ENCODE measurements at places on chromosomes 7 and 10.

- DNase-seq = no peak
These were observed 127.0 kb upstream of the JCAD start for GRCh38 chr10:30186371-30186875.

GRCh38 chr7:55309040-55309991 lies 55.8 kb upstream of the LANCL2 start:
- DNase-seq = no peak

- DNase-seq = no peak
These were observed 115.9 kb downstream of the TRIM24 start for GRCh38 chr7:138575897-138576428.

DNA sequence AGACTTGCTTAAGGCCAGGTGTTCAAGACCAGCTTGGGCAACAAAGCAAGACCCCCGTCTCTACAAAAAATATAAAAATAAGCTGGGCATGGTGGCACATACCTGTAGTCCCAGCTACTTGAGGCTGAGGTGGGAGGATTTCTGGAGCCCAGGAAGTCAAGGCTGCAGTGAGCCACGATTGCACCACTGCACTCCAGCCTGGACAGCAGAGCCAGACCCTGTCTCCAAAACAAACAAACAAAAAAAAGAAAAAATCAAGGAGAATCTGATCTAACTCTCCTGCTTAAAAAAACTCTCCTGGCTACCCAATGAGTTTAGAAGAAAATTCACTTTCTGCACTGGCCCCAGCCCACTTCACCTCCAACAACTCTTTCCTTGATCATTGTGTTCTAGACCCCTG lies 1.9 kb upstream of the KPNA7 start:
- DNase-seq = no peak

DNA sequence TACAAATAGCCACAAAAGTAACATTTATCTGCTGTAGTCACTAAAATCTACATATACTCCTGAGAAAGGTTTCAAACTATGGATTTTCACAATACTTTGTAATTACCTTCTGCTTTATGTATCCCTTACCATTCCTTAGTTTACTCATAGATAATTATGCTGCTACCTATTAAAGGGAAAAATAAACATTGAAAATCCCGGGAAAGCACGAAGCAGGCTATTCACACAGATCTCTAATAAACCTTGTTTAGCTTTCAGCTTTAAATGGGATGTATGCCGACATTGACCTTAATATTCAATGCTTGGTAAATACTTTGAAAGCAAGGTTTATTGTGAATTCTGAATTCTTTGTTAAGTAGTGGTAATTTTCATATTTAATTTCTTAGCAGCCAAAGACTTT lies 58.5 kb upstream of the SMIM30 start:
- DNase-seq = no peak

DNA sequence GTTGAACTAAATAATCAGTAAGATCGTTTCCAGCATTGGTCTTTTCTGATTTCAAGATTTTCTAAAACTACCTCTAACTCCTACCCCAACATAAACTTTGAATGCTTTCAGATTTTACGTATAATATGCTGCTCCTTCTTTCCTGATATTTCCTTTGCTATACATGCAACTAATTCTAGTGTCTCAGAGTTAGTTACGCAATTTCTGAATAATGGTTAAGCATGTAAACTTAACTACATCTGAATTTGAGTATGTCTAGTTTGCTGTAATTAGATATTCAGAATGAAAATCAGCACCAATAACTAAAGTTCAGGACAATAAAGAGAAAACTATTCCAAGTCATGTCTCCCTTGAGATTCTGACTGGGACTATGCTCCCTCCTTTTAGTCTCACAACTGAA lies 71.0 kb downstream of the SEMA3C start:
- DNase-seq = no peak

DNA sequence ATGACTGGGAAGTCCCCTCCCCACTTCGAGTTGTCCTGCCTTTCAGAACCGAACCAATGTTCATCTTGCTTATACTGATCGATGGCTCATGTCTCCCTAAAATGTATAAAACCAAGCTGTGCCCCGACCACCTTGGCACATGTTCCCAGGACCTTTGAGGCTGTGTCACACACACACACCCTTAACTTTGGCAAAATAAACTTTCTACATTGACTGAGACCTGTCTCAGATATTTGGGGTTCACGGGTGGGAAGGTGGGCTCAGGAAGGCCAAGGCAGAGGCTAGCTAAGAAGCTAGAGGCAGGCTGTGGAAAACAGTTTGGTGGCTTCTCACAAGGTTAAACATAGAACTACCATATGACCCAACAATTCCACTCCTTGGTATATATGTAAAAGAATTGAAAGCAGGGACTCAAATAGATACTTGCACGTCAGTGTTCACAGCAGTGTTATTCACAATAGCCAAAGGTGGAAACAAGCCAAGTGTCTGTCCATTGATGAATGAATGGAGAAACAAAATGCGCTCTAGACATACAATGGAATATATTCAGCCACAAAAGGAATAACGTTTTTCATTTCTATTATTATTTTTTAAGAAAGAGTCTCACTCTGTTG lies 15.4 kb downstream of the PRF1 start:
- no peak for DNase-seq

GRCh38 chr10:121781101-121781500 lies 146.7 kb downstream of the ATE1 start:
- DNase-seq = no peak

DNA sequence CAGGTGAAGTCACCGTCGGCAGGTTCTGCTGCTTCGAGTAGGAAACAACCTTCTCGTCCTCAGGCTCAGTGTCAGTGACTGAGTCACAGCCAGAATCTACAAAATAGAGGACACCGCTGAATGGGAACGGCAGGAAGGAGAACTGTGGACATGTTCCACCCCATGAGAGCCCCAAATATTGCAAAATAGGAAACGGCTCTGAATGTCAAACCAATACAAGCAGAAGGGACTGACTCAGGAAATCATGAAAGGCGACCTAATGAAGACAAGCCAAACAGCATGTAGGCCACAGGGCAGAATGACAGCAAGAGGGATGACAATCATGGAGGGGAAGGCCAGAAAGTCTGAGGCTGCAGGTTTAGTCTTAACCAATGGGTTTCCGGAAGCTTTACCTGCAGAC lies 63.5 kb downstream of the PIK3AP1 start:
- DNase-seq = no peak

GRCh38 chr10:82865366-82865765 lies 990.4 kb downstream of the NRG3 start:
- no peak for DNase-seq

DNA sequence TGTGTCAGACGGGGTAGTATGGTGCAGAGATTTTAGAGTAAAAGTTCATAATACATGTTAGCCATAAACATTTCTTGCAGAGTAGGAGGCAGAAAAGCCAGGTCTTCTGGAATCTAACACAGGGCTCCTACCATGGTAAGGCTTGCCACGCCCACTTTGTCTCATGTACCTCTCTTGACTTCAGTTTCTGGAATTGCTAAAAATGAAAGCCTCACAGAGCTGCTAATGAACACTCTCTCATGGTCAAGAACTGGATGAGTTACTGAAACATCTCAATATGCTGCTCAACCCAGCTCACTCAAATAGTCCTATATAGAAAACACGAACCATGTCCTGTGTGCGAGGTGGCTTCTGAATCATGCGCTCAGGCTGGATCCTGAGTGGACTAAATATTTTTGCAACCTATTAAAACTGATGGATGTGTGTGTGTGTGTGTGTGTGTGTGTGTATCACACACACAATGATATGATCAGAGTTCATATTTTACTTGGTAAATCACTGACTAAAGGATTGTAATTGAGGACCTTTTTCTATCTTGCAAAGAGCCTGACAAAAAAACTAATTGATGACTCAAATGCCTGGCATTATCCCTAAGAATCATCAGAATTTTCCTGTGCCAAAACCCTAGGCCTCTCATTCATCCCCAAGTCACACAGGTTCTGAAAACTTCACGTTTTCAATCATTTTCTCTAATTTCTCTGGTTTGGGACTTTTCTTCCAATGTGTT lies 1306.6 kb downstream of the XPNPEP1 start:
- DNase-seq = no peak

DNA sequence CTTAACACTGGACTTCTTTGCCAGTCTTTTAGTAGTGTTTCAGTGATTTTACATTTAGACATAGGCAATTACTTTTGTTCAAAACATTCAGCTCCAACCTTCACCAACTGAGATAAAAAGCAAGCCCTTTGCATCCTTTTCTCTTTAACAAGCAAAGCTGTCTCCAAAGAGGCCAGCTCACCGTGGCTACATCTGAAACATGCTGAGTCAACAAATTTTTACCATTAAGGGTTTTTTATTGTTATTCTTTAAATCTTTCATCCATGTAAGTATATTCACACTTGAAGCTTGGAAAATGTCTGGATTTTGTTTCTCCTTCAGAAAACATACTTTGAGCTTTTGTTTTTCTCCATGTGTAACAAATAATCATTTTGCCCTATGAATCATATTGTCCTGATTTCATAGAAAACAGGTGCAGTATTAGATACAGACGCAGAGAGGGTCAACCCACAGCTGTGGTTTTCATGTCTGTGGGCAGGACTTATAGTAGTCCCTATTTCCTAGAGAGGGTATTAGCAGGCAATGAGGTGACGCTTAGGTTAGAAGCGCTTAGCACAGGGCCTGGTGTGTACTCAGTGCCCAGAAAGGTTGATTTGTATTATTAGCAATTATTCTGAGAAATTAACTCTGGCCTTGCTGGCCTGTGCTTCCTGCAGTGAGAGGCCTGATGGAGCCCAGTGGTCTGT lies 99.5 kb downstream of the MKI67 start:
- DNase-seq = no peak

GRCh38 chr7:18109762-18110161 lies 82.1 kb upstream of the PRPS1L1 start:
- DNase-seq = no peak

DNA sequence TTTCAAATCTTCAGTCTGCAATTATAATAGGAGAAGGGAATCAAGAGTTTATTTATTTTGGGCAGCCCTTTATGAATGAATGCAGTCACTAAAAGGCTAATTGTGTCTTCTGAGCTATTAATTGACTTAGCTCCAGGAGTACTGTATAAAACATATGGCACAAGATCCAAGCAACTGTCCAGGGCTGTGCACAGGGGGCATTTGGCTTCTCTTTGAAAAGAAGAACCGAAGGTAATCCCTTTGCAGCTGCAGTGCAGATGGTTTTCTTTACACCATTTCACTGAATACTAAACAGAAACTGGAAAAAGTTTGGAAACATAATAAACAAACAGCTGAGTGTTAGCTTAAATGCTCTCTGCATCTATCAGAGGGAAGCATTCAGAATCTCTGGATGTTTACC lies 282.6 kb upstream of the LRRN3 start:
- no peak for DNase-seq

GRCh38 chr10:91800182-91800581 lies 2.0 kb downstream of the TNKS2 start:
- DNase-seq = no peak

GRCh38 chr7:80858141-80858903 lies 60.5 kb downstream of the SEMA3C start:
- DNase-seq = no peak

DNA sequence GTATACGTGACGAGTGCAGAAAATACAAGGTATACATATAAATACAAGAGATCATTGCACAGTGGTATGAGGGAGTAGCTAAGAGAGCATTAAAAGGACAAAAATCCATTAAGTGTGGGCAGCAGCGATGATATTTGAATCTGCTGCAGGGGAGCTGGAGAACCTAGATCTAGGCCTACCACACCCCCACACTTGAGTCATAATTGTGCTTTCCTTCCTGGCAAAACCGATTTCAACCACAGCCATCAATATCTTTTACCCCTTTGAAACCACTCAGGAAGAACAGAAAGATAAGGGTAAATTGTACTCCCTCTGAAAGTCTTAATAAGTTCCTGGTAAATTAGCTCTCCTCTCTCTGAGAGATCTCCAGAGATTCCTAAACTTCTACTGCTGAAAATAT lies 345.0 kb downstream of the SORCS1 start:
- no peak for DNase-seq

- no peak for DNase-seq
These were observed 52.6 kb downstream of the ADCY1 start for GRCh38 chr7:45626441-45627430.

DNA sequence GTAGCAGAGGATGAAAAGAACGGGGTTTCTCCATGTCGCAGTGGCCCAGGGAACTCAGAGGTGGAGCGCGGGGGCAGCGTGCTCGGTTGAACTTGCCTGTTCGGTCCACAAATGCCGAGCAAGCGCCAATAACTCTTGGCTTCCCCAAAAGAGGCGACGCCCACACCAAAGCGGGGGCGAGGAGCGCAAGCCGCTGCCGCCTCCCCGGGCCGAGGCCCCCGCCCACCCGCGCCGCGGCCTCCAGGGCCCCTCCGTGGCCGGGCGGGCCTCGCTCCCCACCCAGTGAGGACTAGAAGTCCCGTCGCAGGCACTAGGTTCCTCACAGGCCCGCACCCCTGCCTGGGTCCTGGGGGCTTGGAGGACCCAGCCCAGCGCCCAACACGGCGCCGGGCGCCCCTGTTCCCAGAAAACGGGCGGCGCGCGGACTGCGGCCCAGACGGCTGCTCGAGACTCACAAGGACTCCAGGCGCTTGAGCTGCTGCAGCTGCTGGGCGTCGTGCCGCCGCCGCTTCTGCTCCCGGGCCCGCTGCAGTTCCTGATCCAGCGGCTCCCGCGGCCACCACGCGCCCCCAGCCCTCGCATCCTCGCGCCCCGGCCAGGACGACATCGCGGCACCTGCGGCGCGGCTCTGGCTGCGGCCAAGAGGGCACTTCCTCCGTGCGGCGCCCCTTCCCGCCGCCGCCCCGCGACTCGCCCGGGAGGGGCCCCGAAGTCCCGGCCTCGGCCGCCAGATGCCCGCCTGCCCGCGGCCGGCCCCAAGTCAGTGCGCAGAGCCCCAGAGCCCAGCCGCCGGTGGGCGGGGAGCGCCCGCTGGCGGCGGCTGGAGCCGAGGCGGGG lies 14.6 kb upstream of the FKBP9 start:
- peak; percentile 75 for DNase-seq

- no peak for DNase-seq
These were observed 245.3 kb downstream of the KCNMA1 start for GRCh38 chr10:77392236-77392721.

DNA sequence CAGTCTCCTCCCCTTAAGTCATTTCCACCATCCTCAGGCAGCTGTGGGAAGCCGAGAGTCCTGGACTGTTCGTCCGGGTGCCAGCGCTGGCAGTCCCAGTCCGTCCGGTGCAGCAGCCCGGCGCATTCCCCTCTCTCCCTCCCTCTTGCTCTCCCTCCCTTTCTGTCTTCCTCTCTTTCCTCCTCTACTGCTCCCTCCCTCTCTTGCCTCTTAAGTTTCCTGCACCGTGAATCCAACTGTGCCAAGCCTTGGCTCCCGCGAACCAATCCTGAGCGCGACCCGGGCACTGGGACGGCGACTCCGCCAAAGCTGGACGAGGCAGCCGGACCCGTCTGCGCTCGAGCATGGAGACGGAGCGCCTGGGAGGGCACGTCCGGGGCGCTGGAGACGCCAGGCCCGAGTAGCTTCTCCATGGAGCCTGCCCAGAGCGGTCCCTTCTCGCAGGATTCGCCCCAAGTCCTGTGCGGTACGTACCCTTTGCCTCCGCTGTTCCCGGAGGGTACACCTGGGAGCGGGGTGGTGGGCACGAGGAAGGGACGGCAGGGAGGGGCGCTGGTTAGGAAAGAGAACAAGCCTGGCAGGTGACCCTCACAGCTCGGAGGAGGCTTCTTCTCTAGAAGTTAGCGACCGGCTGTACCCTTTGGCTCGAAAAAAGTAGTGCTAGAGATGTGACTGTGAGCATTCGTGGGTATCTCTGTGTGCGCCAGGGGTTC lies 1.0 kb downstream of the NXPH1 start:
- no peak for DNase-seq
